ENCODE measurements at places on chromosomes 4 and X. TPM values are rescaled to one million over a fixed set of nuclear protein-coding genes. Genes with fewer than 3 reads are reported as not detected.
A peak's percentile ranks its signal among the peaks of the same experiment; 100 is the strongest.

- no peak for DNase-seq
Measured at GRCh38 chrX:106203315-106203714, 35.2 kb downstream of the PWWP3B start.

GRCh38 chr4:30380404-30380998 is 339.7 kb upstream of the PCDH7 start:
- no peak for DNase-seq

- no peak for DNase-seq
Measured at GRCh38 chrX:105451401-105451800, 230.9 kb upstream of the TEX13A start.

GRCh38 chr4:153497091-153497531 is 31.0 kb downstream of the TMEM131L start:
- no peak for DNase-seq

DNA sequence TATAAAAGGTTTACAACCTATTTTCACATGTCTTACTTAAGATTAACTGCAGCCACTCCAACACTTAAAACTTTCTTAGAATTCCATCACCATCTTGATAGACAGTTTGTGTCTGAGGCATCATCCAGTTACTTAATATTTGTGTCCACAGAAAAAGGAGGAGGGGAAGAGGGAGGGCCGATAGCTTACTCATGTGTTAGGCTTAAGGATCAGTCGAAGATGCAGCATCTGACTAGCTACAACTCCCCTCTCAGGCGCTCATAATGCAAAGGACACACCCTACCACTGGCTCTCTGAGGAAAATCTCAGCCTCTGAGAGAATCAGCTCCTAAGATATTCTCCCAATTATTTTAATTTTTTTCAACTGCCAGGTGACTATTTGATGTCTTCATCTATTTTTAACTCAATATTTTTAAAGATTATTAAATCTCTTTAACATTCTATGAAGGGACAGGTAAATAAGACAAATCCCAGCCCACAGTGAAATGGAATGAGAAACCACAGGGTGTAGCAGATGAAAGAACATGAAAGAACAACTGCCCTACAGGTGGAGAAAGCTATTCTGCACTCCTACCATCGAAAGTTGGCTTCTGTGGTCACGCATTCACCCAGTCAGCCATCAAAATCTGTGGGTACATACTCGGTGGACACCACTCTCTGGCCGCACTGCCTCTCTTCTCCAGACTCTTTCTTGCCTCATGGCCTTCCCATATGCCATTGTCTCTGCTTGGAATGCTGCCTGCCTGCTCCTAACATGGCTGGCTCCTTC is 48.0 kb downstream of the ARAP2 start:
- no peak for DNase-seq

DNA sequence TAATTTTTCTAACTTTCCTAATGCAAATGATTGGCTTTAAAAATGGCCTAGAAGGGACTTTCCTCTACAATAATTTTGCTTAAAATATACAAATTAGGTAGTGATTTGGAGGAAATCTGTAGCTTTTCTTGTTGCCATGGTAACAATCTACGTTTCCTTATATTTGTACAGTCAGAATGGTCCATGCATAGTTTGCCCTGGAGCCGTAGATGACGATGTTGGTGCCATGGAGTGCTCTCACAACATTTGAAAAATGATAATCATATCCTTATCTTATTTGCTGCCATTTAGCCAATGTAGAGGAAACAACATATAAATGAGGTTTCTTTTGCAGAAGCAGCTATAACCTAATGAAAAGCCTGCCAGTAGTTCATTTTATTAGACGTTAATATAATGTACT is 89.0 kb upstream of the NMU start:
- DNase-seq, result no peak

GRCh38 chr4:183147196-183147595 is 48.1 kb downstream of the WWC2 start:
- no peak for DNase-seq

DNA sequence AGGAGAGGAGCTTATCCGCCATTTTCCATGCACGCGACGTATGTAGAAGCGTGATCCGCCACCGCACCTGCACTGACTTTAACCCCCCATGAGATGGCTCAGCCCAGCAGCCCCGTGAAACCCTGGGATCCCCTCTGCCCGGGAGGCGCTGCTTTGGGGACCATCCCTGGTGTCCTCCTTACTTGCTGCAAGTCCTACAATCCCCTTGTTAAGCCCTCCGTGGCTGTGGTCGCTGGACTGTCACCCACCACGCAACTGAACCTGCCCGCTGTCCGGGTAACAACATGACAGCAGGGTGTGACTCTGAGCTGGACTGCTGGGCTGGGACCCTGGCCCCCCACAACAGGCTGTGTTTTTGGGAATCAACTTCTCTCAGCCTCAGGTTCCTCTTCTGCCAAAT is 44.7 kb upstream of the MAN2B2 start:
- DNase-seq, result no peak

- DNase-seq, result no peak
Measured at GRCh38 chr4:15162465-15163283, 160.4 kb downstream of the CPEB2 start.

GRCh38 chr4:183443655-183444213 is 702 bp upstream of the CDKN2AIP start:
- peak; percentile 77 for DNase-seq

DNA sequence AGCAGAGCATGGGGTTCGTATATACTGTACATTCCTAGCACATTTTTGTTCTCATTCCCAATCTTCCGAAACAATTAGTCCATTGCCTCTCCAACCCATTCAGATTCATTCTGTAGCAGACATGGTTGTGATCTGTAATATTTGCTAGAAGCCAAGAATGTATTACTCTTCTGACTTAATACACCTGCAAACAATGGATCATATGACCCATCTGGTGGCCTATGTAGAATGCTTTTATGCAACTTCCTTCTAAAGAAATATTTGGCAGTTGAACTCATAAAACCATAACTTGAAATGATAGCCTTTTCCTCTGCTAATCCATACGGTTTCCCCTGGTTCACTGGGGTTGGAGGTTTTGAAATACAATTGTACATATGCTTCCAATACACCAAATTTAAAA is 32.8 kb upstream of the SGMS2 start:
- DNase-seq, result no peak

DNA sequence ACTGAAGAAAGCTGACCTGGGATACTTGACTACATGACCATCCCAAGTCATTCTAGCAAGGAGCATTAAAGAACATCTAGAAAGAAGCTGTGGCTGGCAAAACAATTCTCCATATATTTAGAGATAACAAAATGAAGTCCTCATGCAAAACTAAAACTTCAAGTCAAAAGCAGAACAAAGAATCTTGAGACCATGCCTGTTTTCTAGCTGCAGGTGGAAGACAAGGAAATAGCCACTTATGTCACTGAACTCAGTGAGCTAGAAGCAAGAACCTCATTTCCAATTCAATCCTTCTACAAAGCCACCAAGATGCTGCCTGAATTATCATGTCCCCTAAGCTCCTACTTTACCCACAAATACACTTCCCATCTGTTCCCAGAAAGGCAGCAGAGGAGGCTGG is 13.8 kb downstream of the USP46 start:
- no peak for DNase-seq

- no peak for DNase-seq
Measured at GRCh38 chr4:106056914-106057313, 161.6 kb downstream of the NPNT start.

DNA sequence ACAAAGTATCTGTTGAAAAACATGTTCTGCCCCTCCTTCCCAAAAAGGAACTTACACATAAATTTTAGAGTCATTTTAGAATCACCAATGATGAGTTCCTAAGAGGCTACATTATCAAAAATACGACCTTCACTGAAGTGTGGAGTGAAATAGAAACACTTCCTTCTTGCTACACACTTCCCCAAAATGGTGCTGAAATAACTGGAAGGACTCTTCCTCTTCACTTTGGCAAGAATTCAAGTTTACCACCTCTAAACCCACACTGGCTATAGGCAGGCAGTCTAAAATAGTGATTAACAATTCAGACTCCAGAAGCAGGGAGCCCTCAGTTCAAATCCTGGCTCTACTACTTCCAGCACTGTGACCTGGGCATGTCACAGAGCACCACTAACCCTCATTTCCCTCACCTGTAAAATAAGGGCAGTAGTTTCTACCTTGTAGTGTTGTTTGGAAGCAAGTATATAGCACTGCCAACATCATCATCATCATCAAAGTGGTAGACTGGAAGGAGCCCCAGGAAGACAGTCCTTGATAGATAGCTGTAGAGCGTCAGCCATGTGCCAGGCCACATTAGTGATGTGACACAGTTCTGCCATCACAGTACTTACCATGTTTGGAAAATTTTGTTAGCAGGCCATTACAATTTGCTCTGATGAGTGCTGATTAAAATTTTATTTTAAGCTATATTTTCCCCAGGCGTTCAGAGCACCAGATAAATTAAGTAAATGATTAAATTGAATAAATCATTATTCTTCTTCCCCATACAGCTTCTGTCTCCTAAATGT is 103.3 kb downstream of the PARM1 start:
- no peak for DNase-seq

GRCh38 chrX:22196149-22196548 is 76.6 kb upstream of the CBLL2 start:
- no peak for DNase-seq

DNA sequence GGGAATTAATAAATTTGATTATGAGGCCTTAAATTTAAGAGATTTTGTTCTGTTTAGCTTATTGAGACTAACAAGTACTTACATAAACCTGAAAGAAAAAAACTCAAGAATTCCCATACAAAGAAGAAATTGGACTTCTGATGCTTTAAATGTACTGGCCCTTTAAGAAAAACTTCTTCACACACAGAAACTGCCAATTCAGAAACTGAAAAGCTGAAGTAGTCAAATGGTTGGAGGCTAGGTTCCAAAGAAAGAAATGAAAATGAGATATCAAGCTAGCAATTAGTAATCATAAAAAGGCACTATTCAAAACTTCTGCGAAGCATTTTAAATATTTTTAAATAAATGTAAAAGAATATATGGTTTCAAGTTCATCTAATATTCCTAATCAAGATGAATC is 151.3 kb downstream of the THOC2 start:
- DNase-seq, result no peak

DNA sequence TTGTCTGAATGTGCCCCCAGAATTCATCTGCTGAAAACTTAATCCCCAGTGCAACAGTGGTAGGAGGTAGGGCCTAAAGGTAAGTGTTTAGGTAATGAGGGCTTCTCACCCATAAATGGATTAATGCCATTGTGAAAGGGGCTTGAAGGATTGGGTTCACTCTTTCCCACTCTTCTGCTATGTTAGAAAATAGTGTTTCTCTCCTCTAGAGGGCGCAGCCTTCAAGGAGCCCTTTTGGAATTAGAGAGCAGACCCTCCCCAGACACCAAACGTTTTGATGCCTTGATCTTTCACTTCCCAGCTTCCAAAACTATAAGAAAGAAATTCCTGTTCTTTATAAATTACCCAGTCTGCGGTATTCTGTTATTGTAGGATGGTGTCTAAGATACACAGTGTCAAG is 706.4 kb downstream of the SMARCA1 start:
- no peak for DNase-seq

- no peak for DNase-seq
Measured at GRCh38 chr4:84944947-84945346, 21.5 kb downstream of the WDFY3 start.

DNA sequence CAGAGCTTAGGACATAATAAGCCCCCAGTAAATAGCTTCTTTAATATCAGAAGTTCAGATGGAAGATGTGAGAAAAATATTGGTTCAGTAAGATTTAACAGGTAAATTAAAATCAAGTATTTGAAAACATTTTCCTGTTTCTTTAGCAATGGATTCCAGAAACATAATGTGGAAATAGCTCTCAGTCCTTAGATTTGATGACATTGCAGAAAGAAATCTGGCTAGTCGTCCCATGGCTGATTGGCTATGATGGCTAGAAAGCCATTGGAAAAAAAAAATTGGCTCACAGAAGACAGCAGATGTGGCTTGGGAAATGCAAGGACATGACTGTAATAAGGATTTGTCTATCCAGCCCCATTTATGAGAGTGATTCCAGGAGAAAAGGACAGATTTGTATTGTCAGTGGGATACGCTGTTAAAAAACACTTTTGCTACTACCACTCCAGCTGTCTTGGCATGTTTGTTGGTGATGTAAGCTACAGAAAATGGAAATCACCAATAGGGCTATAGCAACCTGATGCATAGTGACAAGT is 78.3 kb downstream of the AR start:
- no peak for DNase-seq

DNA sequence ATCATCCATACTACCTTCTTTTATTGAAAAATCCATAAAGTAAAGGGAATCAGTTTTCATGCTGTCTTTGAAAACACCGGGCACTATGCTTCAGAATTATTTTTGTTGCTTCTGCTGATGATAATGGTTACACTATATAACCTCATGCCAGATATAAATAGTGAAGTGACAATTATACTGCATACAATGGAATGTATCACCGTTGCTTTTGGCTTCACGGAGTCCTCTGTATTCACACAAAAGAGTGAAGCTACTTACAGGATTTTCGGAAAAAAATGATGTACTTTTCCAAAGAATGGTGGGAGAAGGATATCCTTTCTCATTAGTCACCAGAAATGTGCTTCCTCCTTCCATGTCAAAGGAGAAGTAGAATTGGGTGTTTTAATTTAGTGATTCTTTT is 159.1 kb upstream of the PITX2 start:
- DNase-seq, result no peak

DNA sequence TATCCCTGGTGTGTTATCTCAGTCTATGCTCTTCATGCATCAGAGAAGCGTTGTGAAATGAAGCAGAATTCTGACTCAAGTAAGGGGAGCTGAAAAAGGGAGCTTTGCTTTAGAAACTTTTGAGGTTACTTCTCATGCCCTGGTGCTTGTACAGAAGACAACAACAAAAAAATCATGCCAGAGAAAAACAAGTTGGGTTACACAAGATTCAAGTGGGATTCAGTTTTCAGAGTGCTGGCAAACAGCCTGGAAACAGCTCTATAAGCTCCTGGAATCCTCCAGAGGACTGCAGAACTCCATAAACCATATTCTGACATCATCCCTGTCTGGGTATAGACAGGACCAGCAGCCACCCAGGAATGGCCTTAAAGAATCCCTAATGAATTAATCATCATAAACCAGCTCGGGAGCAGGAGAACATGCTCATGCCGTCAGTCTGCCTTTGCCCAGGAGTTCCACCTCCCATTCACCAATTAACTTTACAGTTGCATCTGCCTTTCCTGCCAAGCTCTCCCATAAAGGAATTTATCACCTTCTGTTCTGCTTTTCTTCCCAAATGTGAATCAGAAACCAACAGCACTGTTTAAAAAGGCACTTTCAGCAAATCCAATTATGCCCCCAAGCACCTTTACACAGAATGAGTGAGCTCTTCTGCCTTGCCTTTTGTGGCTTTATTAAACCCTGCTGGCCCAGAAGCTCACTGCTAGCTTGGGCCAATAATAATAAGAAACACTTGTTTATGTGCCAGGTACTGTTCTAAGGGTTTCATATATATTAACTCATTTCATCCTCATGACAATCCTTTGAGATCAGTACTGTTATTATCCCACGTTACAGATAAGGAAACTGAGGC is 54.5 kb upstream of the FBXW7 start:
- DNase-seq, result no peak

GALNTL6 gene
- 0.20 TPM for total RNA-seq

TMPRSS11F gene
- not detected for total RNA-seq

PITX2 gene
- total RNA-seq, result 5.3 TPM

TCEANC gene
- total RNA-seq, result 3.0 TPM

FGB gene
- 63.3 TPM for total RNA-seq

DSPP gene
- not detected for total RNA-seq

Measured in progenitor cell of endocrine pancreas (in vitro differentiated cells).